ENCODE measurements at places on chromosomes 11 and 22.
A peak's percentile ranks its signal among the peaks of the same experiment; 100 is the strongest.

DNA sequence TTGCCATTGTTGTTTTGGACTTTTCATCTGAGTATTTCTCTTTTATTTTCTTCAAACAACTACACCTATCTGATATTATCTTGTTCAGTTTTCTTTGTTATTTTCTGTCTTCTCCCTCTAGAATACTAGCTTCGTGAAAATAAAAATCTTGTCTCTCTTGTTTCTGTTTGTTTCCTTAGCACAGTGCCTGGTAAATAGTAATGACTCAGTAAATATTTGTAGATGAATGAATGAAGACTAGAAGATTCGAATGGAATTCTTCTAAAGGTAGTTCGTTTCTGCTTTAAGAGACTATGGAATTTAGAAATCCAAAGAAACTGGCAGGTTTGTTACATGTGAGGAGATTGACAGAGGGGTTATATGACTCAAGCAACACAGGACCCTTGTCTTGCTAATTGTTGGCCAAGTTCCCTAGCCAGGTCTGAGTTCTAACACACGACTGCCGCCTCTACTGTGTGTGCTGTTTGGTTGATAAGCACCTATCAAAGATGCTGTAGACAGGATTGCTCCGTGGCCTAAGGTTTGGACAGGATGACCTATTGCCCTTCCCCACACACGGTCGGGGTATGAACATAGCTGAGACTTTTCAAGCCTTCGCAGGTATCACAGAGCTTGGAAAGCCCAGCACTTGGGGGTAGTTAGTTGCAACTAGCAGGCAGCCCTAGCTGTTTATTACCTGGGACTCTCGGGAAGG is 831 bp upstream of the TMEM135 start:
- DNase-seq: no peak

GRCh38 chr11:93567401-93567895 is 24.3 kb upstream of the SMCO4 start:
- DNase-seq: no peak

DNA sequence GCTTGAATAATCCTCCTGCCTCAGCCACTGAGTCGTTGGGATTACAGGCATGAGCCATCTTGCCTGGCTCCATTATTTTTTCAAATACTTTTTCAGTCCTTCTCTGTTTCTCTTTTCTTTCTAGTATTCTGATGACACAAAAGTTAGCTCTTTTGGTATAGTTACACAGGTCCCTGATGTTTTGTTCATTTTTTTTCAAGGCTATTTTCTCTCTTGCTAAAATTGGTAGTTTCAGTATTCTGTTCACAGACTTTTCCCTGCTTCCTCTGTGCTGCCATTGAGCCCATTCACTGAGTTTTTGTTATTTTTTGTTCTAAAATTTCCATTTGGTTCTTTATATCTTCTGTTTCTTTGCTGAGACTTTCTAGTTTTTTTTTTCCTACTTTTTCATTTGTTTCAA is 166.5 kb downstream of the UVRAG start:
- DNase-seq: no peak

- DNase-seq: no peak
Observed at GRCh38 chr11:74278103-74278502, 33.3 kb downstream of the P4HA3 start.

DNA sequence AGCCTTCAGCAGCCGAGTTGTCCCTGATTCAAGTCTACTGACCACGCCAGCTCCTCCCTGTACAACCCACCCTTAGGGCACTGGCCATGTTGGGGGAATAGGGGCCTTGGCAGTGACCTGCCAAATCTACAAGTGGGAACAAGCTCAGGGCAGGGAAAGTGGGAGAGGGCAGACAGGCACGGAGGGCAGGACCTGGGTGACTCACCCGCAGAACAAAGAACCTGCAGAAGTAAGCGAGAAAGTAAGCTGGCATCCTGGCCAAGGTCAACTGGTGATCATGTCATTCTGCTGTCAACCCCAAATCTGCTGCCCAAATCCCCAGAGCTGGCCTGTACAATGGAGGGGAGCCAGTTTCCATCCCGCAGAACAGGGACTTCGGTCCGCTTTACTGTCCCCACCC is 7.9 kb upstream of the SCGB1A1 start:
- no peak for DNase-seq

DNA sequence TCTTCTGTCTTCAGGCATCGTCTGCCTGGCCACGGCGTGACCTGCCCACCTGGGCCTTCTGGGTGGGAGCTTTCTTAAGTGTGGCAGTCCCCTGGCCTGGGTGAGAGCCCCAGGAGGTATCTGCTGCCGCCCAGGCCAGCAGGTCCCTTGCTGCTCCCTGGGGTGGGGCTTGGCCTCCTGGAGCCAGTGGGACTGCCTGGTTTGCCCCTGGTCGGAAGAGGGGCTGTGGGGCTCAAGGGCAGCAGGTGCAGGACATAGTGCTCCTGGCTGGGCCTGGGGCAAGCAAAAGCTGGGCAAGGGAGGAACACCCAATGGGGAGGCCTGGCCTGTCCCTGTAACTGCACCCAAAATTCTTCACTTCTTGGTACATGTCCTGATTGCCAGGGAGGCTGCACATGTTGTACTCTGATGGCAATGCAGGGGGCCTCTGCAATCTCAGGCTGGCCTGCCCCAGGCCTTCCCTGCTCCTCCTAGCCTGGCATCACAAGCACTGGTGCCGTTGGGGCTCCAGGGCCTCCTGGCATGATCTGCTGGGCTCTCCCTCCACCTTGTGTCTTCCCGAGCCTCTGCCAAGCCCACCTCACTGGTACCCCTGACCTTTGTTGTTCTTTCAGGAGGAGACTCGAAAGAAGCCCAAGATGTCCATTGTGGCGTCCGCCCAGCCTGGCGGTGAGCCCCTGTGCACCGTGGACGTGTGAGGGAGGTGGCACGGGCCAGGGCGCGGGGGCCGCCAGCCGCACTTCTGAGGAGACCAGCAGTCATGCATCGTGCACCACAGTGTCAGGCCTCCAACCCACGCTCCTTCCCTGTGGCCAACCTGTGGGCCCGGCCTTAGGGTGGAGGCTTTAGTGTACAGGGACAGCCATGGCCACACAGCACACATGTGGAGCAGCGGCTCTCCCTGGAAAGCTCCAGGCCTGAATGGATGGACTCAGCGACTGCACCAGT is 6.2 kb upstream of the RANBP1 start:
- DNase-seq: no peak

DNA sequence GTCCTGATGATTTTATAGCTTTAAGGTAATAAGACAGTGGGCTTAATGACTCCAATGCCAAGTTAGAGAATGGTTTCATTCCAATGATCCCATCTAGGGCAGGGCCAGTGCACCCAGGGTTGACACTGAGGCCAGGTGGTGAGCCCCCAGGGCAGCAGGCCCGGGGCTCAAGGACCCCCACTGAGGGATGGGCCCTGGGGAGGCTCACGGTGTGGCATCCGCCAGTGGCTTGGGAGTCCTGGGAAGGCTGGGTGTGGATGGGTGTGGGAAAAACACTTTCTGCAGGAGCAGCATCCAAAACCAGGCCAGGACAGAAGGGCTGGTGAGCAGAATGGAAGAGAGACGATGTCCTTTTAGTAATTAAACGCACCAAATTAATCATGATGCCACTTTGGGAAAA is 626.3 kb downstream of the TBC1D22A start:
- DNase-seq: no peak

GRCh38 chr22:18991138-18991432 is 55.0 kb upstream of the PRODH start:
- DNase-seq: no peak

DNA sequence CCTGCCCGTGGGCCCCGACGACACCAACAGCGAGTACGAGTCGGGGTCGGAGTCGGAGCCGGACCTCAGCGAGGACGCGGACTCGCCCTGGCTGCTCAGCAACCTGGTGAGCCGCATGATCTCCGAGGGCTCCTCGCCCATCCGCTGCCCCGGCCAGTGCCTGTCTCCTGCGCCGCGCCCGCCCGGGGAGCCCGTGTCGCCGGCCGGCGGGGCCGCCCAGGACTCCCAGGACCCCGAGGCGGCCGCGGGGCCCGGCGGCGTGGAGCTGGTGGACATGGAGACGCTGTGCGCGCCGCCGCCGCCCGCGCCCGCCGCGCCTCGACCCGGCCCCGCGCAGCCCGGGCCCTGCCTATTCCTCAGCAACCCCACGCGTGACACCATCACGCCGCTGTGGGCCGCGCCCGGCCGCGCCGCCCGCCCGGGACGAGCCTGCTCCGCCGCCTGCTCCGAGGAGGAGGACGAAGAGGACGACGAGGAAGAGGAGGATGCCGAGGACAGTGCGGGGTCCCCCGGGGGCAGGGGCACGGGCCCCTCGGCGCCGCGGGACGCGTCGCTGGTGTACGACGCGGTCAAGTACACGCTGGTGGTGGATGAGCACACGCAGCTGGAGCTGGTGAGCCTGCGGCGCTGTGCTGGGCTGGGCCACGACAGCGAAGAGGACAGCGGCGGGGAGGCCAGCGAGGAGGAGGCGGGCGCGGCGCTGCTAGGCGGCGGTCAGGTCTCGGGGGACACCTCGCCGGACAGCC is 3.8 kb downstream of the MAPK8IP2 start:
- no peak for DNase-seq

DNA sequence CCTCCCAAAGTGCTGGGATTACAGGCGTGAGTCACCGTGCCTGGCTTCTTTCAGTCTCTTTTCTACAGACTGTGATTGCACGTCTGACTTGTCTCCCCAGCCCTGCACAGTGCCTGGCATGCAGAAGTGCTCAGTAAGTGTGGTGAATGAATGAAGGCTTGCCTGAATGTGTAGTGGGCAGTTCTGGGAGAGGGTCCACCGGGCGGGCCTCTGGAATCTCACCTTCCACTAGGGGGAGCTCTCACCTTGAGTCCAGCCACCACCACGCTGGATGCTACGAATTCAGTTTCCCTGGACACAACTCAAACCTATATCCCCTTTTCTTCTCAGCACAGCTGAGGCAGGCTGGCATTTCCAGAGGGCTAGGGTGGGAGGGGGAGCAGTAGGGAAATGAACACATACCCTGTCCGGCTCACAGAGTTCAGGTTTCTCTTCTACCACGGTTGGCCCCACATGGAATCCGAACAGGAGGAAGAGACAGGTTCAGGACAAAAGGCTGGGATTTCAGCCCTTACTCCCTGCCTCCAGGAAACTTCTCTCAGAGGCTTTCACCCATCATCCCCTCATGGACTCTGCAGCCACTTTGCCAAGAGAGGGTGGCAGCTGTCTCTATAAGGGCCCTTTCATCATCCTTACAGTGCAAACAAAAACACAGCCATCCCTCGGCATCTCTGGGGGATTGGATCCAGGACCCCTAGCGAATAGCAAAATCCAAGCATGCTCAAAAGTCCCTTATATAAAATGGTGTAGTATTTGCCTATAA is 86.8 kb downstream of the NECTIN1 start:
- DNase-seq: no peak

- no peak for DNase-seq
Observed at GRCh38 chr11:7690648-7691047, 15.6 kb downstream of the OVCH2 start.

DNA sequence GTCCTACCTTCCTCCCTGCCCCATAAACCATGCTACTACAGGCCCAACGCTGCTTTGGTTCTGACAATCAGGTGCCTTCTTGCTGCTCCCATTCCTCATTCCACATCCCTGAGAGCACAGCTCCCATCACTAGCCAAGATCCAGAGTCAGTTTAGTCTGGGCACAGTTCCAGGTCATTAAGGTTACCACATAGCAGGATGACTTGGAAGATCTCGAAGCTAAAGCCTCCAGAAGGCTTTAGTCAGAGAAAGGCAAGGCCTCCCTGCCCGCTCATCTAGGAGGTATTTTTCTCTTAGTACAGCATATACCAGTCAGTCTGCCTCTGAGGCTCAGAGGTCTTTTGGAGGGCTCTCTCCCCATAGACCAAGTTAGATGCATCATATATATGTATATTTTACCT is 30.3 kb downstream of the TRIM66 start:
- DNase-seq: no peak

GRCh38 chr11:76919887-76920746 is 59.4 kb downstream of the ACER3 start:
- DNase-seq: peak; percentile 21

DNA sequence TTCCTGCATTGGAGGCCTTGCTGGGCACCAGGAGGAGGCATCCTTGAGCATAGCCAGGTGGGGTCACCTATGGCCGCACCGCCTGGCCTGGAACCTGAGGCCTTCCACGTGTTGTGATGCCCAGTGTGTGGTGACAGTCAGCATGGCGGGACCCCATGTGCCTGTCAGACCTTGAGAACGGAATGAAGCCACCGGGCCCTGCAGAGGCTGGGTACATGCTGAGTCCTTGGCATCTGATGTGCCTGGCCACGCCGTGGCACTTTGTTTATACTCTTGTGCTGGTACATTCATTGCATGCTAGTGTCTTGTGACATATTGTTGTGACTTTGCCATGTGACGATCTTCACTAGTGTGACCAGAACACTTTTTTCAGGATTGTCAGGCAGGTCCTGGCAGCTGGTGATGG is 8.5 kb upstream of the MYO7A start:
- DNase-seq: no peak

Measured in stimulated activated CD8-positive, alpha-beta memory T cell treated with anti-CD3 and anti-CD28 coated beads, Interleukin-4, amount 100 ng/mL, for 24 hours (primary cell).